Esophagus muscularis mucosa (tissue), 4 donors: ENCODE measurements at places on chromosomes 5 and 9. TPM values are rescaled to one million over a fixed set of nuclear protein-coding genes. Genes with fewer than 3 reads are reported as not detected.

Gene PCDHA9
- under 0.01 TPM for total RNA-seq

Gene SLC6A19
- total RNA-seq, result not detected

Gene TMOD1
- 72.1 TPM for total RNA-seq

Gene SH3PXD2B
- total RNA-seq, result 41.5 TPM

Gene IL9
- total RNA-seq, result not detected

Gene LTC4S
- total RNA-seq, result 13.2 TPM

Gene TMEFF1
- 0.69 TPM for total RNA-seq

Gene TRIM14
- total RNA-seq, result 14.9 TPM

Gene OR1K1
- not detected for total RNA-seq

- peaks cover 29% of the 10 kb centered on the region for H3K4me1 ChIP-seq
- no peaks in the 10 kb centered on the region for H3K27me3 ChIP-seq
- H3K4me3 ChIP-seq, result no peak overlapping the region
- H3K36me3 ChIP-seq, result no peaks in the 10 kb centered on the region
- no peak for DNase-seq
Observed at GRCh38 chr5:15009420-15009819, 137.8 kb upstream of the ANKH start.

DNA sequence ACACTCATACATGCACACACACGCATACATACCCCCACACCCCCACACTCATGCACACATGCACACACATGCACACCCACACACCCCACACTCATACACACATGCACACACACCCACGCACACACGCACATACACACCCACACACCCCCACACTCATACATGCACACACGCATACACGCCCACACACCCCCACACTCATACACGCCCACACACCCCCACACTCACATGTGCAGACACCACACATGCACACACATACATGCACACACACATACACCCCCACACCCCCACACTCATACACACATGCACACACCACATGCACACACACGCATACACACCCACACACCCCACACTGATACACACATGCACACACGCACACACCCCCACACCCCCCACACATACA is 118.3 kb downstream of the COL5A1 start:
- no peaks in the 10 kb centered on the region for H3K27me3 ChIP-seq
- H3K4me3 ChIP-seq, result no peak overlapping the region
- peaks cover 6% of the 10 kb centered on the region for H3K36me3 ChIP-seq
- peaks cover 8% of the 10 kb centered on the region for H3K4me1 ChIP-seq
- no peak overlapping the region for H3K27ac ChIP-seq

DNA sequence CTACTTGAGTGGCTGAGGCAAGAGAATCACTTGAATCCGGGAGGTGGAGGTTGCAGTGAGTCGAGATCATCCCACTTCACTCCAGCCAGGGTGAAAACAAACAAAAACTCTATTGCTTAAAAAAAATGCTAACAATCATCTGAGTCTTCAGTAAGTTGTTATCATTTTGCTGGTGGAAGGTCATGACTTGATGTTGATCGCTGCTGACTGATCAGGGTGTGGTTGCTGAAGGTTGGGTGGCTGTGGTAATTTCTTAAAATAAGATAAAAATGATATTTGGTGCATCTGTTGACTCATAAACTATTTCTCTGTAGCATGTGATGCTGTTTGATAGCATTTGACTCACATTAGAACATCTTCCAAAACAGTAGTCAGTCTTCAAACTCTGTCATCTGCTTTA is 349.4 kb upstream of the PAPPA start:
- H3K27ac ChIP-seq, result no peak overlapping the region
- no peaks in the 10 kb centered on the region for H3K36me3 ChIP-seq
- H3K4me1 ChIP-seq, result no peaks in the 10 kb centered on the region
- no peaks in the 10 kb centered on the region for H3K27me3 ChIP-seq
- no peak overlapping the region for H3K4me3 ChIP-seq

DNA sequence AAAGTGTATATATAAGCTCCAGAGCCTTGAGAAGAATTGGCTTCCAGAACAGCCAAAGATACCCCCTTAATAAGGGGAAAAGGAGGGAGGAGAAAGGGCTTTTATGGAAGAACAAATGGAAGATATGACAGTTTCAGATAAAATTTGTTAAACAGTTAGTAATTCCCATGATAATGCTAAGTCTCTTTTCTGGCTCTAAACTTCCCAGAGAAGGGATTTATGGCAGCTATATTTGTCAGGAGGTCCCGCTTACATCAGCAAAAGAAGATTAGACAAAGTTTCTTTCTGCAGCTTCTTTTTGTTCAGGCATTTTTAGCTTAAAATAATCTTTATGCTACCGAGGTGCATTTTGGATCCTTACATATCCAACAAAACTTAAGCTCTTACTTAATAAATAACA is 14.3 kb upstream of the SLC36A3 start:
- H3K36me3 ChIP-seq, result no peaks in the 10 kb centered on the region
- H3K4me3 ChIP-seq, result no peak overlapping the region
- no peak for DNase-seq
- H3K27ac ChIP-seq, result no peak overlapping the region

- no peak overlapping the region for H3K27ac ChIP-seq
- H3K4me1 ChIP-seq, result peaks cover 8% of the 10 kb centered on the region
- no peaks in the 10 kb centered on the region for H3K36me3 ChIP-seq
- no peak for DNase-seq
Observed at GRCh38 chr5:66876266-66876807, 280.1 kb downstream of the MAST4 start.

DNA sequence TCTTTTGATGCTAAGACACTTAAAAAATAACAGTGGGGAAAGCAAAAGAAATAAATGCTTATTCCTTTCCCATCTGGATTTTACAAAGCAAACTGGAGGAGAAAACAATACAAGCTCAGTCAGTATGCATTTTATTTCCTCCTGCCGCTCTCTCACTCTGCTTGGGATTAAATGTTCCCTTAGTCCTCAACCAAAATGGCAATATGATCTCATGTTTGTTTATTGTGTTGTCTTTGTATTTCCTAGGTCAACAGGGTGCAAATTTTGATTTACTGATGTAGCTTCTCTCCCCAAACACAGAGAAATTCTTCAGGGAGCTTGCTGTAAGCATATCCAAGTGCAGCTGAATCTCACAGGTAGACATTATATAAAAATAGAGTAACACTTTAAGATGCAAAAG is 92.1 kb upstream of the ERBIN start:
- H3K27me3 ChIP-seq, result no peaks in the 10 kb centered on the region
- H3K27ac ChIP-seq, result no peak overlapping the region
- H3K4me1 ChIP-seq, result no peaks in the 10 kb centered on the region
- no peaks in the 10 kb centered on the region for H3K36me3 ChIP-seq
- no peak for DNase-seq
- H3K4me3 ChIP-seq, result no peak overlapping the region

- H3K4me1 ChIP-seq, result peaks cover 6% of the 10 kb centered on the region
- no peaks in the 10 kb centered on the region for H3K27me3 ChIP-seq
- no peak for DNase-seq
- no peak overlapping the region for H3K4me3 ChIP-seq
- H3K36me3 ChIP-seq, result no peaks in the 10 kb centered on the region
Observed at GRCh38 chr9:89985068-89985467, 380.3 kb downstream of the GADD45G start.

DNA sequence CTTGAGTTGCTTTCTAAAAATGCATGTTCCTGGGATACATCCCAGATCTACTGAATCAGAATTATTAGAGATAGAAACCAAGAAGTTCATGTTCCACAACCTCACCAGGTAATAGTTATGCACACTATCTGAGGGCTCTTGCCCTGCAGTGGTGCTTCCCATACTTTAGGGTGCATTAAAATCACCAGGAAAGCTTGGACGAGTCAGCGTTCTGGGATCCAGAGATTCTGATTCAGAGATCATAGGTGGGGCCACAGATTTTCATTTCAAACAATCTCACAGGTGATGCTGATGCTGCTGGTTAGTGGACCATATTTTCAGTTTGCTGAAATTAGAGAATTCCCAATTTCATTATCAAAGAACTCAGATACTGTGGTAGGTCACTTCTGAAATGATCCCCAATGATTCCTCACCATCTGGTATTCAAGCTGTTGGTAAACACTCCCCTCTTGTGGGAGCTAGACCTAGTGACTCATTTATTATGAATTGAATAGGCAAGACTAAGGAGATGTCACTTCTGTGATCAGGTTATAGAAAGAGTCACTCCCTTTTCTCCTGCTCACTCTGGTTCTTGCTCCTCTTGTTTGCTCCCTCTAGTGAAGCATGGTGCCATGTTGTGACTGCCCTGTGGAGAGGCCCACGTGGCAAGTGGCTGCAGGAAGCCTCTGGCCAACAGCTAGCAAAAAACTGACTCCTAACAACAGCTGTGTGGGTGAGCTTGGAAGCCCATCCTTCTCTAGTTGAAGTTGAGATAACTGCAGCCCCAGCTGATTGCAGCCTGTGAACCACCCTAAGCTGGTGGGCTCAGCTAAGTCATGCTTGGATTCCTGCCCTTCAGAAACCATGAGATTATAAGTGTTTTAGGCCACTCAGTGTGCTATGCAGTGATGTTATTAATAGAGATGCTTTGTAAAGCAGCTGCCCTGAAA is 59.8 kb downstream of the SH3TC2 start:
- peak; percentile 78 for DNase-seq
- no peak overlapping the region for H3K4me3 ChIP-seq
- H3K27ac ChIP-seq, result no peak overlapping the region
- H3K36me3 ChIP-seq, result no peaks in the 10 kb centered on the region

- H3K27me3 ChIP-seq, result no peaks in the 10 kb centered on the region
- H3K36me3 ChIP-seq, result no peaks in the 10 kb centered on the region
- no peak overlapping the region for H3K27ac ChIP-seq
Observed at GRCh38 chr5:143705381-143705780, 106.6 kb upstream of the HMHB1 start.
